ENCODE measurements at places on chromosomes 5 and 9.
A peak's percentile ranks its signal among the peaks of the same experiment; 100 is the strongest.

DNA sequence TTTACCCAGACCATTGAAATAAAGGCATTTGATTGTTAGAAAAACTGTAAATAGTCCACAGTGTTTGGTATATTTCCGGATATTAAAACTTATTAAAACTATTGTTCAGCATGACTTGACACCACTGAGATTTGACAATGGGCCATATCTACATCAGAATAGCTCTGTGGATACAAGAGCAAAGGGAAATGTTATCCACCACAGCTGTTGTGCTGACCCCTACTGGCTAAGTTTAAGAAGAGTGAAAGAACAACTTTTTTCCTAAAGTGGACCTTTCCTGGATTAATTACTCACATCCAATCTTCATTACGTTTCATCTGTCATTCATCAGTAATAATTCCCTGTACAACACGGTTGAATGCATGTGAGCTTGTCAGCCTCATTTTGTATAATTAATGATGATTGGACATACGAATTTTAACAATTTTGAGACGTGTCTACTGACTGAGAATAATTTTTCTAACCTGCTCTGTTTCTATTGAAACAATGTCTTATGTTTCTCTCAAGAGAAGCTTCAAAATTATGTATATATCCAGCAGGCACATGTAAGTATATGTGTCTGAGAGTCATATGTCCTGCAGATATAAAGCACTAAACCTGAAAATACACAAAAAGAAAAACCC lies 1952.6 kb downstream of the MAT2B start:
- no peak for DNase-seq

DNA sequence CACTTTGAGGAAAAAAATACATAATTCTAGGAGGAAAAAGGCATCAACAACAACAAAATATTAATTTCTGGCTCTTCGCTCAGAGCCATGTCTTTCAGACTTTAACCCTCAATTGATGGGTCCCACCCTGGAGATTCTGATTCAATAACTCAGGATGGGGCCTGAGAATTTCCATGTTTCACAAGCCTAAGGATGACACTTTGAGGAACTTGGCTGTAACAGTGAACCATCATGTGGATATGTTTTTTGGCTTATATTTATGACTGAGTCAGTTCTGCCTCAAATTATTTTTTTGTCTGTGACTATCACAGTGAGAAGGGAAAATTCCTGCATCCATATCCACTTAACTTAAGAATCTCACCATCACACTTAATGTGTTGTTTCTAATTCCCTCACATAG lies 504.6 kb downstream of the RASEF start:
- no peak for DNase-seq

DNA sequence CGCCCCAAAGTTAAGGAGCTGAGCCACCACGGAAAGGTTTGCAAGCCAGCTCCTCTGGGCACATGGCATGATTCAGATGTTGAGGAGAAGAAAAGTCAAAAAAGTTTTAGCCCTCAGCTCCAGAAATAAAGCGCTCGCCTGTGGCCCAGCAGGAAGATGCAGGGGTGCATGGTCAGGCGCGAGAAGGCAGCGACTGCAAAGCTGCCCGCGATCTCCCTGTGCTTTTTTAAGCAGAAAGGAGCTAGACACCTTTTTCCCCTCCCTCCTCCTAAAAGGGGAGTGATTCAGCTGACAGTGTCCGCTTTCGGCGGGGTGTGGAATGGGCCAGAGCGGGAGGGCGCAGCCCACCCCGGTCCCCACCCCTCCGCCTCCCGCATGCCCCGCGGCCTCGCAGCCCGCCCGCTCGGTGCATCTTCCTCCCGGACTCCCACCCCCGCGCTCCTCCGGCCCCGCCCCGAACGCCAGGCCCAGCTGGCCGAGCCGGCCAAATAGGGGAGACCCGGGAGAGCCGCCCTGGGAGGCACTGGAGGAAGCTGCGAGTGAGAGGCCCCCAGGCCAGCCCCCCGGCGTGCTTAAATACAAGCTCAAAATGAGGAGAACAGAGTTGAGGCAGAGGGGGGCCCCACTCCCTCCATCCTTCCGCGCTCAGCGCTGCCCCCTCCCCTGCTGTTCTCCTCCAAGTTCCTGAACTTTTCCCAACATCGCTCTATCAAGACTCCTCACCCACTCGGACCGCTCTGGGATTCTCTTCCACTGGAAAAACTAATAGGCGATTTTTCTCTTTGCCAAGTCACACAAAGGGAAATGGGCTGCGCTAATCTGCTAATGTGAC lies at the start of gene ADAMTS12:
Gene ADAMTS12, minus strand, starts transcription at position 203 of the 832 bp plus-strand sequence. Its CDS starts 134 bp downstream, at position 69.
- no peak for DNase-seq

- no peak for DNase-seq
Measured at GRCh38 chr9:122100756-122101155, 7.6 kb upstream of the TTLL11 start.

GRCh38 chr5:15983392-15983791 lies 196.2 kb downstream of the MARCHF11 start:
- no peak for DNase-seq

- no peak for DNase-seq
Measured at GRCh38 chr5:148255456-148255855, 13.1 kb upstream of the SPINK13 start.

- DNase-seq, result no peak
Measured at GRCh38 chr5:34722183-34722582, 66.1 kb downstream of the RAI14 start.

DNA sequence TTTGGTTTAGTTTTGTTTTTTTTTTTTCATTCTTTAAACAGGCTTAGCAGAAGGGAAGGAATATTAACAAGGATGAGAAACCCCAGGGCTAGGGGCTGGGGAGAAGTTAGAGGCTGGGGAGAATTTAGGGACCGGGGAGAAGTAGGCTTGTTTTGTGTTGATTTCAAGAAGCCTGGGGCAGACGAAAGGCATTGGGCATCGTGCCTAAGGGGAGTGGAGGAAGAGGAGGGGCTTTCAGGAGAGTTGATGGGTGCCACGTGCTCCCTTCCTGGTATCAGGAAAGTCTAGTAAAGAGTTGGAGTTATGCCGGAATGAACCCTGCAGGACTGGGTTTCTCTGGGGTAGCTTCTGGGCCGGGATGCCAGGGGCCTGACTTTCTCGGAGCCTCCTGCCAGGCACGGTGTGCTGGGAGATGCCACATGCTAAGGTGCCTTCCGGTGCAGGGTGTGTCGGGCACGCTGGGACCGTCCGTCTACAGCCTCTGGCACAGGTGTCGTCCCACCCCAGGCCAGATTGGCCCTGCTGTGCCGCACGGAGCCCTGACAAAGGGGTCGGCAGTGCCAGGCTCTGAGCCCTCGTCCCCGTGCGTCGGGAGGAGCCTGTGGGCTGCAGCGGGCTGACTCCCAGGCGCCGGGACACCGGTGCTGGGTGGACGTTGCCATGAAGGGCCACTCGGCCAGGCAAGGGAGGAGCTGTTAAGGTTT lies 159.9 kb downstream of the OLFM1 start:
- no peak for DNase-seq

GRCh38 chr9:4923580-4924544 lies 61.2 kb upstream of the JAK2 start:
- no peak for DNase-seq

GRCh38 chr5:41748631-41749030 lies 121.6 kb downstream of the OXCT1 start:
- no peak for DNase-seq

GRCh38 chr9:96654450-96655197 lies 493 bp downstream of the PRXL2C start:
- peak; percentile 49 for DNase-seq

DNA sequence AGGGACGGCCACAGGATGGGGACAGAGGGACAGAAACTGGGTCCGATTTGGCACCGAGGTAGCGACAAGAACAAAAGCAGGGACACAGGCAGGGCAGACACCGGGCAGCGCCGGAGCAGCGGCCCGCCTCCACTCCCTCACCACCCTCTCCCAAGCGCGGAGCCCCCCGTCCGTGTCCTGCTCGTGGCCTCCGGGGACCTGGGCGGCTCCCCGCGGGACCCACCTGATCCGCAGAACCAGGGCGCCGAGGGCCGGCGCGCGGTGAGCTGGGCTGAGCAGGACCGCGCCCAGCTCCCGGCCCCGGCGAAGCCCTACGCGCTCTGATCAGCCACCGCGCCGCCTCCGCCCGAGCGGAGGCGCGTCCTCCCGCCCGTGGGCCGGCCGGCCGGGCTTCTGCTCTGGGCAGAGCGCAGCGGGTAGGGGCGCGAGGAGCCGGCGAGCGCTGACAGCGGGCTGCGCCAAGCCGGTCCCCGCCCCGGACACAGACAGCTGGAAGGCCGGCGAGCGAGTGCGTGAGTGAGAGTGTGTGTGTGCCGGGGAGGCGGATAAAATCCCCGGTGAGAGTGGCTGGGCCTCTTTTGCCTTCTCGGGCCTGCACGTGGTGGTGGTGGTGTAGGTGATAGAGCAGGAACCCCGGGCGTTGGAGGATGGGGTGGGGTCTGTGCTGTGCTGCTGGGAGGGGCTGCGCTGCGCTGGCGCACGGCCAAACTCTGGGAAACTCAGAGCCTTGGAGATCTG lies at the start of gene GGTA1:
Gene GGTA1, minus strand, starts transcription at position 418 of the 738 bp plus-strand sequence. CDS start 31,922 bp downstream, outside the sequence.
- no peak for DNase-seq

DNA sequence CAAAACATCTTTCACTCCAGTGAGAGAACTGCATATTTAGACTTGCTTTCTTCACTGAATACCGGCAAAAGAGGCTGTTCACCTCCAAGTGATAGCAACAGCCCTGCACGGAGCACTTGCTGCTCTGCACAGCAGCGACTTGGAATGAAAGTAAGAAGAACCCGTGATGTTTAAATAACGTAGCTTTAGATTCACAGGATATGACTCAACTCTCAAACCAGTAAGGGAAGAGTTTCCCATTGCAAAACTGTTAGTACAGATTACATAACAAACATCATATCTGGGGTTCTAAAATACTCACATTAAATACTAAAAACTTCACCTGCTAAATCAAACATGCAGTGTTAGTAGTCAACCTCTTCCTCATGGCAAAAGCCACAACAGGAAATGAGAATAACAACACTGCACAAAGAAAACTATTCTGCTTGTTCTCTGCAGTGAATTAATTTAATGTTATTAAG lies 203.4 kb downstream of the MCTP1 start:
- no peak for DNase-seq

DNA sequence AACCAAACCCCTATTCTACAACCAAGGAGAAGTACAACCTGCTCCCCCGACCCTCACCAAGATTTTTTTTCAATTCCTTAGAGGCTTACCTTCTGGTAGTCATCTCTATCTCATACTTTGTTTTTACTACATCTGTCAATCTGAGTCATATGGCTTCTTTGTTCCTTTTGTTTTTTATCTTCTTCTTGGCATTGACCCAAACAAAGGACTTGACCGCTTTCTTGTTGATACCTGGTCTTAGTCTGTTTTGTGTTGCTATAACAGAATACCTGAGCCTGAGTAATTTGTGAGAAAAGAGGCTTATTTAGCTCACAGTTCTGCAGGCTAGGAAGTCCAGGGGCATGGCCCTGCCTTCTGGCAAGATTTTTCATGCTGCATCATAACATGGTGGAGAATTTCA lies 352.7 kb downstream of the MLLT3 start:
- no peak for DNase-seq

GRCh38 chr5:151150471-151151262 lies 6.9 kb downstream of the ANXA6 start:
- peak; percentile 61 for DNase-seq

- DNase-seq, result peak; percentile 93
Measured at GRCh38 chr5:119070828-119071560, at the start of gene DMXL1. Gene DMXL1, plus strand, starts transcription at chr5:119071087. Its CDS starts 483 bp downstream, at chr5:119071570.

DNA sequence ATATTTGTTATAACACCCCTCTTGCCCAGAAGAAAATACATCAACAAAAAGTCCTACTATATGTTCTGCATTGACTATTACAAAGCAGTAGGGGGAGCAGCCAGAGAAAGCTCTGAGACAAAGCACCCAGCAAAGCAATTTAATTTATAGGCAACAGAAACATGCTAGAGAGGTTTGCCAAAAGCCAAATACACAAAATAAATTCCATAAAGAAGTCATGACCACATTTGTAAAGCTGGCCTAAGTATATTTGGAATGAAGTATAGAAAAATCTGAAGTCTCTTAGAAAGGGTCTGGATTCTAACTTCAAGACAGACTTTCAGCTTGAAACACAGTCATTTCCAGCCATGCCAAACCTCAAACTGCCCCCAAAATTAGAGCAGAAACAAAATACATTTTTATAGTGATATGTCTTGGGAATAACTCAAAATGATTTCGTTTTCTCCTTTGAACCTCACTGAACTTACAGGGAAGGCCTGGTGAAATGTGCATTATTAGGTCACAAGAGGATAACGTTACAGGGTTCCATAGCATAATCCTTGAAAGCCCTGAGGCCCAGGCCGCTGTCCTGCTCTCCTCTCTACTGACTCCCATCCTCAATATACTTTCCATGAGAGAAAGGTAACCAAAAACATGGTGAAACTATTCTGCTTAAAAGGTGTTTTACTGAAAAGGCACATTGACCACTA lies 451.8 kb downstream of the RAB3C start:
- no peak for DNase-seq

GRCh38 chr5:32323741-32324140 lies 11.0 kb upstream of the MTMR12 start:
- DNase-seq, result no peak

DNA sequence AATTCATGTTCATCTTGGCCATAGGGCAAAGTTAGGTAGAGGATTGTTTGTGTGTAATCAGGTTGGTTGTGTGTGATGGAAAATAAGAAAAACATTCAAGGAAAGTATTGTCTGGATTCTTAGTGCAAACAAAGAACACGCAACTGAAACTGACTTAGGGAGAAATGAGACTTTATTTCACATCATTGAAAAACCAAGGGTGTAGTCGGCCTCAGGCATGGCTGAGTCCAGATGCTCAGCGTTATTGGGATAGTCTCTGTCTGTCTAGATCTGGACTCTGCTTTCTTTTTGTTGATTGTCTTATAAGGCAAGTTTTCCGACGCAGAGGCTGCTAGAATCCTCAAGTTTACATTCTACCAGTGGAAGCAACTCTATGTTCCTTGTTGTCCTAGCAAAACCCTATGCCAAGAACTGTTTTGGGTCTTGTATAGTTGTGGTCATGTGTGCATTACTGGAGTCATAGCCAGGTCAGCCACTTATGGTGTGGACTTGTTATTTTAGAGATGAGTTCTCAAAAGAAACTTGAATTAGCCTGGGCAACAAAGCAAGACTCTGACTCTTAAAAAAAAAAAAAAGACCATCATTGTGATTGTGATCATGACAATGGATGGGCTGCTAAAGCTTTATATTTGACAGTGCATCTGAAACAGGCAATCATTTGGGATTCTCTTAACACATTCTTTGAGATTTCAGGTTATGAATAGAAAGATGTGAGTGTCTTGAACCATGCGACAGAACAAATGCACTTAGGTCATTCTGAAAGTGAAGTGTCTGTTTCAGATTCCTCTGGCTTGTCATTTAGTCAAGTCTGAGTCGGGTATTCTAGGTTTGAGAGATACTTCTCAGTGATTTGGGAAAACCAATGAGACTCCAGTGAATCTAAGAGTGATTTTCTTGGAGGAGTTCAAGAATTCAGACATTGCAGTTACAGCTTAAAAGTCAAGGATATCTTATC lies 82.6 kb downstream of the DOCK2 start:
- no peak for DNase-seq

DNA sequence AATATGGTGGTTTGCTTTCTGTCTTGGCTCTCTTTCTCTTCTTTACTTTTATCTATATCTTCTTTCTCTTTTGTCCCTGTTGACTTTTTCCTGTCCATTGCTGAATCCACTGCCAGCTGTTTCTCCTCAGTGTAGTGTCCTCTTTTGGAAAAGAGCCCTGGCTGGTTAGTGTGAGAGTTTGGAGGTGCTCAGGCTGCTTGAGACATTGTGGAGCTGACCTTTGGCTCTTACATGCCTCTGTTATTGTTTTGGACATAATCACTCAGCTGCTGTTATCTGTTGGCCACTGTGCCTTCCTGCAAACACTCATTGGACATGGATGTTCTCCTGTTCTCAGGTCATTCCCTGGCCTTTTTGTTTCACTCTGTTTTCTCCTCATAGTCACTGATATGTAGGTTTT lies 295.4 kb upstream of the RIOK2 start:
- DNase-seq, result no peak

- no peak for DNase-seq
Measured at GRCh38 chr9:34544035-34544434, 21.2 kb upstream of the ENHO start.
